ENCODE measurements at places on chromosomes 5 and 9.

DNA sequence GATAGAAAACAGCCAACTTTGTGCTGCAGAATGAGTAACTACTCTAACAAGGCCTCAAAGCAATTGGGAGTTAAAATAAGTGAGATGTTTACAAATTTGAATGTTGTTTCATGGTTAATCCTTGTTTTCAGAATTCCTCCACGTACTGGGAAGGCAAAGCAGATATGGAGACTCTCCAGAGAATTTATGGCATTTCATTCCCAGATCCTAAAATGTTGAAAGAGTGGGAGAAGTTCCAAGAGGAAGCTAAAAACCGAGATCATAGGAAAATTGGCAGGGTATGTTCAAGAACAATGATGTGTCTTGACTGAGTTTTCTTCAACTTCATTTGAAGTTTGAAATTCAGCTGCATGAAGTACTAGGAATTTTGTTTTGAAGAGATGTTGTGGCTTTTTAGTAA, 16.4 kb downstream of the TARS1 start:
- no peak for DNase-seq

DNA sequence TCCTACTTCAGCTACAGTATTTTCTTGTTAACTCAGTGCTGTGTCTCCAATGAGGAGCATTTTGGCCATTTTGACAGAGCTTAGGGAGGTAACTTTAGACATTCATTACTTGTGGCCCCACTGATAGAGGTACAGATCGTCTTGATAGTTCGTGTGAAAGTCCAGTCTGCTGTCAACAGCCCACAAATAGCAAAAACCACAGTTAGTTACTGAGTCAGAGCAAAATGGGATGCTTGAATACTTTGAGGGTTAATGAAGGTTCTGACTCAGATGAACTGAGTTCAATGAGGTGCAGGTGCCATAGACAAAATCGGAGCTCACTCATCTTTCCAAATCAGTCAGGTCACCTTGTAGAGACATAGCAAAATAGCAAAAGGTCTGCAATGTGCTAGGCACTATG, 163.1 kb upstream of the TLE4 start:
- DNase-seq, result no peak

- no peak for DNase-seq
Measured at GRCh38 chr9:33177086-33177485, 9.9 kb upstream of the B4GALT1 start.

DNA sequence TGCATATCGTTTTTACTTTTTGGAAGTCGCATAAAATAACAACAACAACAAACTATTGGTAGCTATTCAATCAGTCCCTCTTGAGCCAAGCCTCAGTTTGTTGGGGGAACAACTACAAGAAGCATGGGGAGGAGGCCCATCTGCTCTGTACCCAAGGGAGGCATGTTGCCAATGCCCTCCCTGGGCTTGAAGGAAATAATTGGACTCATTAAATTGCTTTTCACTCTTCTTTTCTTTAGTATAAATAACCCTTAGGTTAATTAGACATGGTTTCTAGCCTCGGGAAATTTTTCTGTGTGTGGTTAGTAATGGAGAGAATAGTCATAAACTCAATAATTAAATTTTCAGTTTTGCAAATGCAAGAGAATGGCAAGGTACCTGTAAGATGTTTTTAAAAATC, 500.7 kb downstream of the TLE4 start:
- DNase-seq, result no peak

DNA sequence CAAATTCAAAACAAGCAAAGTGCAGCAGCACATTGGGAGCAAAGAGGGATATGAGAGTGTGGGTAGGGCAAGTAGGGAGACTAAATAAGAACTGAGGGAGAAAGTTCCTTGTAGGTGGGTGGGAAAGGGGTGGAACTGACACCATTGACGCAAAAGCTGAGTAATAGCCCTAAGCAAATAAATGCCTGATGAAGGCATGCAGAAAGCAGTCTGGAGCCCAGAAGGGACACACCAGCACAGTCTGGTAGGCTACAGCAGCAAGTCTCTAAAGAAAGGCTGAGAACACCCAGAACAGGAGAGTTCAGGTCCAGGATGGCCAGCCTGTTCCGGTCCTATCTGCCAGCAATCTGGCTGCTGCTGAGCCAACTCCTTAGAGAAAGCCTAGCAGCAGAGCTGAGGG, at the start of gene INSL4:
Gene INSL4 (plus strand): TSS at position 208 of the 400 bp plus-strand sequence. CDS start 105 bp downstream, at position 313.
- no peak for DNase-seq

DNA sequence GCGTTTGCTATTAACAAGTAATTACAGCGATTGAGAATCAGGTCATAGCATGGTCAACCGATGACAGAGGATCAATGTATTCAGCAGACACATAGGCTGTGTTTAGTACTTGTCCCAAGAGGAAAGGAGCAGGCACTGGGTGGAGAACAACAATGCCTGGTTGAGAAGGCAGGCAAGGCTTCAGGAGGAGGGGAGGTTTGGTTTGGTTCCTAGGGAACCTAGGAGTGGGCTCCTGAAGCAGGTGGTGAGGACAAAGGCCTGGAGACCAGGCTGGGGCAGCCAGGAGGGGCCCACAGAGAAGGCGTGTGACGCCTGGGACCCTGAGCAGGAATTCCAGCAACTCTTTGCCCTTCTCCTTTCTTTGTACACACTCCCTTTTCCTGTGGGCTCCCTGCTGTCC, 195.6 kb downstream of the SPOCK1 start:
- no peak for DNase-seq

GRCh38 chr9:126925876-126926275, 11.3 kb downstream of the RALGPS1 start:
- no peak for DNase-seq

DNA sequence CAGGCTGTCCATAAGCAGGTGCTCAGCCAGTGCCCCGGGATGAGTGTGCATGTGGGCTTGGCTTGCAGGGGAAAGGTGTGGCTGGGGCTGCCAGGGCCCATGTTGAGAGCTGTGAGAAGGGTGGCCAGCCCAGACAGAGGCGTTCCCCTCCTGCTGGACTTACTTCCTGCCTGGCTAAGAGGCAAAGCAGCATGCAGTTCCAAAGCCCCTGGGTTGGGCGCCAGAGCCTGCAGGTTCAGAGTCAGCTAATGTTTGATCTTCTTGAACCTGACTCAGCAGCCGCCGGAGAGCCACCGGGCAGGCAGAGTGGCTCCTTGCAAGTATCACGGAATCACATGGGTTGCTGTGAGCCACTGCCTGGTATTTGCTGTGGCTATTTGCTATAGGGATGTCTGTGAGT, 168.4 kb upstream of the MAP1B start:
- no peak for DNase-seq

GRCh38 chr5:144085381-144085780, 85.1 kb downstream of the YIPF5 start:
- no peak for DNase-seq

DNA sequence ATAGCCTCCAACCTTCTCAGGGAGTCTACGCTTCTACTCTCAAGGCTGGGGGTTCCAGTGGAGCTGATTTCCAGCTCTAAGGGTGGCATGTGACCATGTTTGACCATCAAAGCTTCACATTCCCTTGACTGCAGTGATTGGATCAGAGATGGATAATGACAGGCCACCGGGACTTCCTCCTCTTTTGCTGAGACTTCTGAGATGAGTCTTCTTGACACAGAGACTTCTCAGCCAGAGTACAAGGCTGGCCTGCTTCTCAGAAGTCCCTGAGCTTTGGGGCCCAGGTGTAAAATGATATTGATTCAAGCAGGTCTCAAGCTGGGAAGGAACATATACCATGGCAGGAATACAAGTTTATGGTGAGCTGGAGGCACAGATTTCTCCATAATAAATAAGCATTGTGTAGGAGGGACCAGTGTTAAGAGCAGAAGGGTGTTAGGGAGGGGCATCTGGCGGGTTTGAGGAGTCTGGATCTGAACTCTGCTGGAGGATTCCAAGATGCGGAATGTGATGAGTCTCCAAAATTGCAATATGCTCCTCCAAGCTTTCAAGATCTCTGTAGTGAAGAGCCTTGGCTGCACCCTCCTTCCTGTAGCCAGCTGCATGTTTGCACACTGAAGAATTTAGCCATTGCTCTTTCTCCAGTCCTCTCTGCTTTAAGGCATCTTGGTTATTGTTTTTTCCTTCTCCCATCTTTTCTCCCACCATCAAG, 41.7 kb upstream of the HSD17B4 start:
- no peak for DNase-seq

DNA sequence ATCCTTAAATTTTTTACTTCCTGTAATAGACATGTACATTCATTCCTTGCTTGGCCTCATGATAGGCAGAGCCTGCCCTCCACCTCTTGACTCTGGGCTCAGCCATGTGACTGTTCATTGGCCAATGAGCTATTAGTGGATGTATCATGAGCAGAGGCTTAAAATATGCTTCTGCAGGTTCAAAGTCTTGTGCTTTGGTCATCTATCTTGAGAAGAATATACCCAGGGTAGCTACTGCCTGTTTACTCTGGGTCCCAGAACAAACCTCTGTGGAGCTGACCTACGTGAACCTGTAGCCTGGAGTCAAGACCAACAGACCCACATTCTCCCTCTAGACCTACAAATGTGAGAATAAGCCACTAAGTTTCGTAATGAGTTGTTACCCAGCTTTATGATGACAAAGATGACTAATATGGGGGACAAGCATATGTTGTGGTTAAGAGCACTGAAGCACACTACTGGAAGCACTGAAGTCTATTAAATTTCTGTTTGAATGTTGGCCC, 244.4 kb downstream of the MAST4 start:
- DNase-seq, result no peak

GRCh38 chr5:149264439-149265067, 7.1 kb upstream of the AFAP1L1 start:
- DNase-seq, result no peak

DNA sequence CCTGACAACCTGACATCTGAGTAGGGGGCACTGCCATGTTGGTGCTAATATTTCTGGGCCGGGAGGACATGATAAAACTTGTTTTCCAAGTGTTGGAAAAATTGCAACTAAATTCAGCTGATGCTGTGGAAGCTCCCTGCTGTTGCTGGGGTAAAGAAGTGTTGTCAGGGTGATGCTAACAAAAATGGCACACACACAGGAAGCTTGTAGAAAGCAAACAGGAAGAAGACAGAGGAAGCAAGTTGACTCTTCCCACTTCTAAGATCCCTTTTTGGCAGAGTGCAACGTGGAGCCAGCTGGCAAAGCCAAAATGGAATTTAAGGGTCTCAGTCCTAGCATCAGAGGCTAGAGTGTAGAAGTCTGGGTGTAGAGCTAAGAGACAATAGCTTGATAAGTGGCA, 11.3 kb upstream of the RIOK2 start:
- DNase-seq, result no peak

GRCh38 chr5:15690611-15691010, 190.6 kb downstream of the FBXL7 start:
- no peak for DNase-seq

GRCh38 chr5:110842948-110843347, 104.1 kb downstream of the SLC25A46 start:
- no peak for DNase-seq

- no peak for DNase-seq
Measured at GRCh38 chr5:121366515-121366914, 485.2 kb upstream of the FTMT start.

DNA sequence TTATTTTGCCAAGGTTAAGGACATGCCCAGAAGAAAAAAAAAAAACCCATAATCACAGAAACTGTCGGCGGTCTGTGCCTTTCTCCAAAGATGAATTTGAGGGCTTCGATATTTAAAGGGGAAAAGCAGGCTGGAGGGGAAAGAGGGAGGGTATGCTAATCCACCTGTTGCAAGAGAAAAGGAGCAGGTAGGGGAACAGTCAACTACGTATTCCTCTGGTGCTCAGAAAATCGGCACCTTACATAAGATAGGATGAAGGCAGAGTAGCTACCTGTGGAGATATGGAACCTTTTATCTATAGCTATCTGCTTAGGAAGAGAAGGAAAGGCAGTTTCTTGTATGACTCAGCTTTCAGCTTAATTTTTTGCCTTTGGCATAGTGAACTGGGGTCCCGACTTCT, 77.7 kb downstream of the PTCD2 start:
- DNase-seq, result no peak

GRCh38 chr9:131885144-131885609, 145.3 kb upstream of the RAPGEF1 start:
- DNase-seq, result no peak

DNA sequence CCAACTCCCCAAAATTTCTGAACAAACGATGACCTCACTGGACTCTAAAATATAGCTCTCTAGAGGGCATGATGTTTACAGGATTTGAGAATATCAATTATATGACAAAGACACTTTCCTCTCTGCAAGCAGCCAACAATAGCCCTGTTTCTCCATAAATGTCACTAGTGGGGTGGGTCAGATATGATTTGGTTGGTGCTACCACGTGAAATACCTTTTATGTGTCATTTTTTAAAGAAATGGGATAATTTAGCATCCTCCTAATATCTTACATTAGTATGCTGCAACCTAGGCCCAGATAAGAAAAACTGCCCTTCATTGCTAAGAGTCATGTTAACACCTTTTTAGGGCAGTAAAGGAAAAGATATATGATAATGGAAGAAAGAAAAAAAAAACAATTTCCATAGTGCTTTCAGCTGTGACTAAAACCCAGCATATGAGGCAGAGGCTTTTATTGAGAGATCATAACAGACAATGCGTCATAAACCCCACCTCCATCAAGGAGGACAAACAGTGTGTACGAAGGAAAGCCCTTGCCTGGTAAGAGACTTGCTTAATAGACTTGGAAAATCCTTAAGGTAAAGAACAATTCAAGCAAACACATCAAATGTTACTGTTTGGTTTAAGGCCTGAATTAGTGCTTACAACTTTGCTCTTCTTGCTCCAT, 372.4 kb upstream of the PAPPA start:
- no peak for DNase-seq

GRCh38 chr5:52771343-52772039, 16.2 kb upstream of the ITGA1 start:
- DNase-seq, result no peak

GRCh38 chr5:109141222-109142200, 268.3 kb downstream of the PJA2 start:
- no peak for DNase-seq

- no peak for DNase-seq
Measured at GRCh38 chr9:91177661-91178280, 183.9 kb downstream of the AUH start.

DNA sequence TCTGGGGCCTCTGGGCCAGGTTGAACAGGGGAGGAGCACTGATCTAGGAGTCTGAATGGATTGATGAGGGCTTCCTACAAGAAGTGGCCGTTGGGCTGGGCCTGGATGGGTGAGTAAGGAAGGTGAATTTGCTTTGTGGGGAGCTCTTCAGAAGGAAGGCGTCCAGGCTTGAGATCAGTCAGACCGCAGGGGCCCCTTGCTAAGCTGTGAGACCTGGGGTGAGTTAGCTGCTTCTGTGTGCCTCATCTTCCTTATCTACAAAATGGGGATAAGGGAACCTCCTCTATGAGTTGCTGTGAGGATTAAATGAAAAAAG, 1.1 kb upstream of the SYNPO start:
- DNase-seq, result no peak
